ENCODE measurements at places on chromosomes 3 and 15.

GRCh38 chr3:119628816-119629445 is 31.2 kb downstream of the PLA1A start:
- no peak for DNase-seq

- no peak for DNase-seq
Observed at GRCh38 chr3:9226326-9226725, 23.1 kb downstream of the SRGAP3 start.

- DNase-seq = no peak
Observed at GRCh38 chr3:188264226-188265207, 110.6 kb downstream of the LPP start.

- DNase-seq = no peak
Observed at GRCh38 chr15:88276821-88277410, 20.4 kb upstream of the NTRK3 start.

DNA sequence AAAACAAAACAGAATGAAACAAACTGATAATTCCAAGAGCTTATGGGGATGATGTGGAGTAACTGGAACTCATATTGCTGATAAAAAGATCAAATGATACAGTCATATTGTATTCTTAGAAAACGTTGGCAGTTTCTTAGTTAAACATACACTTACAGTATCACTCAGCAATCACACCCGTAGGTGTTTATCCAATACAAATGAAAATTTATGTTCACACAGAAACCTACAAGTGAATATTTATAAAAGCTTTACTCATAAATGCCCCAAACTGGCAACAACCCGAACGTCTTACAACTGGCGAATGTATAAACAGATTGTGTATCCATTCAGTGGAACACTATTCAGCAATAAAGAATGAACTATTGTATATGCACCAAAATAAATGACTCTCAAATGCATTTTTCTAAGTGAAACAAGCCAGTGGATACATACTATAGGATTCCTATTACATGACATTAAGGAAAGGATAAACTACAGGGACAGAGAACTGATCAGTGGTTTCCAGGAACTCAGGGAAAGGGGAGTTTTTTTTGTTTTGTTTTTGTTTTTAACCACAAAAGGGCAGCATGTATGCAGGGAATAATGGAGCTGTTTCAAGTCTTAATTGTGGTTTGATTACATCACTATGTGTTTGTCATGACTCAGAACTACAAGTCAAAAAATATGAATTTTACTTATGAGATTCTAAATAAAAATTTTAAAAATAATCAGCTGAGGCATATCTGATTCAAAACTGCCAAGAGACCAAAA is 71.8 kb upstream of the NDUFB4 start:
- no peak for DNase-seq

GRCh38 chr15:81103857-81104256 is 30.2 kb upstream of the CFAP161 start:
- no peak for DNase-seq

GRCh38 chr3:119849126-119849525 is 67.2 kb downstream of the NR1I2 start:
- no peak for DNase-seq

DNA sequence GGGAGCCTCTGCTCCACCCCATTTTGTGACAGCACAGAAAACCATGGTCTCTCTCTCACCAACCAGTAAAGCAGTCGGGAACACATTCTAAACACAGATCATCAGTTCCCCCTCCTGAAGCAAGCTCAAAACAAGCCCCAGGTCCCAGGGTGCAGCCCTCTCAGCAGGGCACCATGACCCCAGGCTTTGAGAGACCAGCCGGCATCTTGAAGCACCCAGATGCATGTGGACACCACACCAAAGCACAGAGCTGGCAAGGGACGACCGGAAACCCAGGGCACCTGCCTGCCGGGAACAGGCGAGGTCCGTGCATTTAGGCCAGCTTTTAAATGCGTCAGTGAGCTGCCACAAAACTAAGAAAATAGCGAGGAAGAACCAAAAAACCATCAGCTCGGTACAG is 103.2 kb upstream of the IQSEC1 start:
- DNase-seq = no peak

DNA sequence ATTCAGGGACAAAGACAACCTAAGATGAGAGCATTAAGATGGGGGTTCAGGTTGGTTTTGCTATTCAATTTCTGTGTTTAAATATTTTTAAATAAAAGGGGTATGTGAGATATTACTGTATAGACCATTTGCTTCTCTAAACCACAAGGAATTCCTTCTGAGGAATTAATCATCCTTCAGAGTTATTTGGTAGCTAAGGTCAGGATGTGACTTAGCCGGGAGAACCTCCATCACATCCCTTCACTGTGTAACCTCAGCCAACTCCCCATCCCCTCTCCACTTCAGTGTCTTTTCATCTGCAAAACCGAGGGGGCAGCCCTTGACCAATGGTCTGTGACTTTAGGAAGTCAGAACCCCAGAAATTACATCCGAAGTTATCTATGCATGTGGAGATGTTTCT is 48.7 kb upstream of the SKOR1 start:
- DNase-seq = no peak

DNA sequence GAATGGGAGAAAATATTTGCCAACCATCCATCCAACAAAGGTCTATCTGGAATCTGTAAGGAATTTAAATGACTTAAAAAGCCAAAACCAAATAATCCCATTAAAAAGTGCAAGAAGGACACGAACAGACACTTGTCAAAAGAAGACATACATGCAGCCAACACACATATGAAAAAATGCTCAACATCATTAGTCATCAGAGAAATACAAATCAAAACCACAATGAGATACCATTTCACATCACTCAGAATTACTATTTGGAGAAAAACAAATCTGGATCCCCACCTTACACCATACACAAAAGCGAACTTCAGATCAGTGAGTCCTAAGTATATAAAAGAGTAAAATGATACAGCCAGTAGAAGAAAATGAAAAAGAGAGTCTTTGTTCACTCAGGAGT is 58.6 kb upstream of the MNS1 start:
- no peak for DNase-seq

DNA sequence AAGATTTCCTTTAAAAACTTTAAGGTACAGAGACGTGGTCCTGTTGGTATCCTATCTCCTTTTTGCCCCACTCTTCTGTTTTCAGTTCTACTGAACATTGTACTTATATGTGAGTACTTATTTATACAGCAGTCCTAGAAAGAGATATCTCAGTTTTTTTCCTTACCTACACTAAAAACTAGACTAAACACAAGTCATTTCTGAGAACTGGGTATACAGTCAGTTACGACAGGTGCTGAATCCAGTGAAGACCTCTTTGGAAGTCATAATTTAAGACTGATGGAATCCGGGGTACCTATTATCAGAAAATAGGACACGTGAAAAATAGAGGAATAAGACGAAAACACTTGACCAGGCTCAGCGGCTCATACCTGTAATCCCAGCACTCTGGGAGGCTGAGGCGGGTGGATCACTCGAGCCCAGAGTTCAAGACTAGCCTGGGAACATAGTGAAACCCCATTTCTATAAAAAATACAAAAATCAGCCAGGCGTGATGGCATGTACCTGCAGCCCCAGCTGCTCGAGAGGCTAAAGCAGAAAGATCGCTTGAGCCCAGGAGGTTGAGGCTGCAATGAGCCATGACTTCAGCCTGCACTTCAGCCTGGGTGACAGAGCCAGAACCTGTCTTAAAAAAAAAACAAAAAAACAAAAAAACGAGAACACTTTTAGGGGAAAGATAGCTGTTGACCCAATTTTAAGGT is 76.3 kb downstream of the KLHL25 start:
- DNase-seq = no peak

GRCh38 chr15:65134538-65134937 is 930 bp upstream of the PDCD7 start:
- no peak for DNase-seq

DNA sequence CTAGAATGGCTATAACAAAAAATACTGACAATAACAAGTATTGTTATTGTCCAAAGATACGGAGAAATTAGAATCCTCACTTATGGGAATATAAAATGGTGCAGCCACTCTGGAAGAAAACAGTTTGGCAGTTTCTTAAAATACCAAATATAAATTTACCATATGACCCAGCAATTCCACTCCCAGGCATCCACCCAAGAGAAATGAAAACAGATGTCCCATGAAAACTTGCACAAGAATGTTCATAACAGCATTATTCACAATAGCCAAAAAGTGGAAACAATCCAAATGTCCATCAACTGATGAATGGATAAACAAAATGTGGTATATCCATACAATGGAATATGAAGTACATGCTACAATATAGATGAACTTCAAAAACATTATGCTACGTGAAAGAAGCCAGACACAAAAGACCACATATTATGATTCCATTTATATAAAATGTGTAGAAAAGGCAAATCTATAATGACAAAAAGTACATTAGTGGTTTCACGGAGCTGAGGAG is 9.4 kb downstream of the AAGAB start:
- no peak for DNase-seq

- no peak for DNase-seq
Observed at GRCh38 chr3:196519718-196520082, 4.6 kb upstream of the SMCO1 start.
